Activated naive CD8-positive, alpha-beta T cell treated with anti-CD3 and anti-CD28 coated beads, Interleukin-2, amount 10 ng/mL, durations not matched to agents 7 days and 5 days (primary cell): ENCODE measurements at places on chromosomes 5 and 9. TPM values are rescaled to one million over a fixed set of nuclear protein-coding genes. Genes with fewer than 3 reads are reported as not detected.

Gene ANKRD33B
- total RNA-seq = 4.8 TPM

Gene PGM5
- not detected for total RNA-seq

- peaks cover 12% of the 10 kb centered on the region for H3K27me3 ChIP-seq
- H3K4me3 ChIP-seq = no peak overlapping the region
Observed at GRCh38 chr5:150491876-150492275, 16.1 kb upstream of the NDST1 start.

DNA sequence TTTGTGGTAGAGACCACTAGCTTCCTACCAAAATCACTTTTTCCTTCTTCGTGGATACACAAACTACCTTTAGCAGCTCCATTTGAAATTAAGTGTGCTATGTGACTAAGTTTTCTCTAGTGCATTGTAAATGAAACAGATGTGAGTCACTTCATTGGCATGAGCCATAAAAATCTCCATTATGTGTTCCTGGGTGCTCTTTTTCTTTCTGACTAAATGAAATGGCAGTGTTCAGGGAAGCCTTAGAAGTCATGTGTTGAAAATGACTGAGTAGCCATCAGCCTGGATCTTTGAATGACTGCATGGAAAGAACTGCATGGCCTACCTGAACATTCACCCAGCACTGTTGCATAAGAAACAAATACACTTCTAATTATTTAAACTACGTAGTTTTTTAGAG, 107.9 kb downstream of the NDUFAF2 start:
- no peaks in the 10 kb centered on the region for H3K27me3 ChIP-seq
- H3K4me1 ChIP-seq = peaks cover 2% of the 10 kb centered on the region
- no peak for DNase-seq
- H3K4me3 ChIP-seq = no peak overlapping the region

DNA sequence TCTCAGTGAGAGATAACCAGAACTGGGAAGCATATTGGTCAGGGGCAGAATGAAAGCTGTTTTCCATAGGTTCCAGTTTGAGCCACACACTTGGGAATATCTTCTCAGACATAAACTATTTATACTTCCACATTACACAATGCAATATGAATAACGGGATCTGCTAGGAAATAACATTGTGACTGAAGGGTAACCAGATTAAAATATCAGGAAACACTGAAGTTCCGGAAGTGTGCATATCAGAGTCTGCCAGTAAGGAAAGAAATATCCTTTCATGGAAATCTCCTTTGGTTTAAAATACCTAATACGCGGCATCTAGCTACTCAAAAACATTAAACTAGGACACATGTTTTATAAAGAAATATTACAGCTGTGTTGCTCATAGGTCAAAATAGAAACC, 56.3 kb downstream of the ST8SIA4 start:
- no peak overlapping the region for H3K4me3 ChIP-seq
- no peak for DNase-seq
- no peaks in the 10 kb centered on the region for H3K27me3 ChIP-seq
- no peak overlapping the region for H3K27ac ChIP-seq

DNA sequence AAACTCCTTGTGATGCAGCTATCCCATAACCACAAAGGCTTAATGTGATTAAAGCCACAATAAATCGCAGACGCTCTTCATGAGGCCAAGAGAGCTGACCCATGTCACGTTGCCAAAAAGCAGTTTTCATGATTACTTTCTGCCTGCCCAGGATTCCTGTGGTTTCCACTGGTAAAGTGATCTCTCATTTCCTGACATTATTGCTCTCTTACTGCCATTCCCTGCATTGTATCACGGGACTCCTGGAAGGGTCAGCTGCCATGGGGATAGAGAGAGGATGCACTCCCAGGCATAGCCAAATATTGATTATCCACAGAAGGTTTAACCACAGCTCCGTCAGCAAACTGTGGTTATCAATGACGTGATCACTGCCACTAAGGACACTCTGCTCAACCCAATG, 103.8 kb upstream of the SLC1A3 start:
- H3K27me3 ChIP-seq = peaks cover 7% of the 10 kb centered on the region
- no peak overlapping the region for H3K27ac ChIP-seq
- H3K4me1 ChIP-seq = no peaks in the 10 kb centered on the region
